Stimulated activated CD4-positive, alpha-beta T cell treated with anti-CD3 and anti-CD28 coated beads, Interleukin-4, amount 100 ng/mL, for 24 hours (primary cell): ENCODE measurements at places on chromosomes 11 and 22.

- no peak for DNase-seq
Observed at GRCh38 chr11:36718451-36718850, 120.4 kb upstream of the RAG2 start.

DNA sequence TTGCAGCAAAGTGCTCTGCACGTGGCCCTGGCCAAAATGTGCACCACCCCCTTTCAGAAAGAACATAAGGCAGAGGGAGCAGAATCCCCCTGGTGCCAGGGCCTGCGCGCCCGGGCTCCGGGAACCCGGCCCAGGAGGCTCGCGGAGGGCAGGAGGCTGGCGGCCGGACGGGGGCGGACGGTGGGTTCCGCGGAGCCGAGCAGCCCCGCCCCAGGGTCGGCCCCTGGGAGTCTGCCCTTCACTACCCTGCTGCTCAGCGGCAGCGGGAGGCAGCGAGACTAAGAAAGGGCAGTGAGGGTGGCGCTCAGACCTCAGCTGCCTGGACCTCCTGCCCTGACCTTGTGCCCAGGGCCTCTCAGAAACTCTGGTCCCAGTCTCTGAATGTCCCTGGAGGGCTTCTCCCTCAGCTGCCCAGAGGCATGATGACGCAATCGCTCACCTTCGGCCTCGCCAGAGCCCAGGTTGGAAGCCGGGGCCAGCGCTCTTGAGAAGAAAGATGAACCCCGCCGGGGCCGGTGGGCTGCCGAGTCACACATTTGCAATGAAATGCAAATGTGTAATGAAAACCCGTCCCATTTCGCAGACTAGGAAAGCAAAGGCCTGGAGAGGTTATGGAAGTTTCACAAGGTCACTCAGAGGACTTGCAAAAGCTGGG, 1.1 kb upstream of the CLMP start:
- no peak for DNase-seq

GRCh38 chr11:44127130-44127529, 31.7 kb downstream of the EXT2 start:
- no peak for DNase-seq

DNA sequence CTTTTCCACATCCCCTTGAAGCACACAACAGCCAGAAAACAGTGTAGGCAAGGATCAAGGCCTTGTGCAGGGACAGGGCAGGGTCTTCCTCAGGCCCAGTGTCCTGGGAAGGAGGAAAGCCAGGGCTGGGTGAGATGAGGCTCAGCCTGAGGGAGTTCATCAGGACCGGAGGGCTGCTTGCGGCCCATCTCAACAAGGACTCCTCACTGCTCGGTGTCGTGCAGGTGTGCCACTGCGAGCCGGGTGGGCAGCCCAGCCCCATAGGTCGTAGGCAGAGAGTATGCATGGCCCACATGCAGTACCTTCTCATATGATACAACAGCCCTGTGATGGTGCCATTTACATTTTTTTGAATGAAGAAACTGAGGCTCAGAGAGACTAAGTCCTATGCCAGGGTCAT, 12.9 kb downstream of the SHISA8 start:
- no peak for DNase-seq

DNA sequence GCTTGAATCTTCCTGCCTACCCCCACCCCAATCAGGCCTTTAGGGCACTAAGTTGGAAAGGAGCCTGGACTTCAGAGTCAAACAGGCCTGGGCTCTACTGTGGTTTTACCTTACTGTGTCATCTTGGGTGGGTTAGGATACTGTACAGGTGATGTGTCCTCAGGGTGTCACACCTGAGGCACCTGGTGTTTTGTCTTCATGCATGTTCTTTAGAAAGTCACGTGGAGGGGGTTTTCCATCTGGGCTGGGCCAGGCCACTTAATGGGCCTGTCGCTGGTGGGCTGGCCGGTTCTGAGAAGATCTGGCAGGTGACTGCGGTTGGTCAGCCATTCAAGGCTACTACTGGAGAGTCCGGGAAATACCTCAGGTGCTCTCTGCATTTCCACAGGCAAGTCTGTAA, 92.6 kb downstream of the SWAP70 start:
- DNase-seq, result no peak

GRCh38 chr11:72669527-72669926, 4.7 kb downstream of the PDE2A start:
- DNase-seq, result no peak

DNA sequence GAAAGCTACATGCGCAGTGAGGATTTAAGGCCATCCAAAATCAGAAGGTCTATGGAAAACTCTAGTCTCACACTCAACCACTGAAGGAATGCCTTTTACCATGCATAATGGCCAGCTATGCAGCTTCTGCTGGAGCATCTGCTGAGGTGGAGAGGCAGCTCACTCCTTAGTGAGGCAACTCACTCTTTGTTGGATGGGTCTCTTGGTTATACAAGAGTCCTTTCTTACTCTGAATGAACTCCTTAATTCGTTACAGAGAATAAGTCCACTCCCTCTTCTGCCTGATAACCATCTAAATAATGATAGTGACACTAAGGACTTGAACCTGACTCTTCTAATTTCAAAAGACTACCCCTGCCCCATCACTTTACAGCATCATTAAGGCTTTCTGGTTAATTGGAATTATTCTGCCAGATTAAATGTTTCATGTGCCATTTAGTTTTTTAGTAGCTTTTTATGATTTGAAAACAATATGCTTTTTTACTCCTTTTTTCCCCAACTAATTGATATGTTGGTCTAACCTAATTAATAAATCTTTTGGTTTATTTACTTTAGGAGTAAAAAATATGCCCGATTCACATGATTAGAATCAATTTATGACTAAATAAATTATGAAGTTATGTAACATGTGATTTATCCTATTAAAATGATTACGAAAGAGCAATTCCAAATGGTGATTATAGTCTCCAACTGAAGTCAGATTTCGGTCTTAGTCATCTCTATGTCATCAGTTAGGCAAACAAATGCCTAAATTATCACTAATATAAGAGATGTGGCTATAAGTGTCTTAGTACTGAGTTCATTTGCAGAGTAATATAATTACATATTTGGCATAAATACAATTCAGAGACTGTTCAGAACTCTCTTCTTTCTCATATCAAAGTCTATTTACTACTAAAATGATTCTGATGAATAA, 286.7 kb upstream of the CCDC90B start:
- no peak for DNase-seq

GRCh38 chr11:123299721-123300120, 104.7 kb upstream of the CLMP start:
- DNase-seq, result no peak

DNA sequence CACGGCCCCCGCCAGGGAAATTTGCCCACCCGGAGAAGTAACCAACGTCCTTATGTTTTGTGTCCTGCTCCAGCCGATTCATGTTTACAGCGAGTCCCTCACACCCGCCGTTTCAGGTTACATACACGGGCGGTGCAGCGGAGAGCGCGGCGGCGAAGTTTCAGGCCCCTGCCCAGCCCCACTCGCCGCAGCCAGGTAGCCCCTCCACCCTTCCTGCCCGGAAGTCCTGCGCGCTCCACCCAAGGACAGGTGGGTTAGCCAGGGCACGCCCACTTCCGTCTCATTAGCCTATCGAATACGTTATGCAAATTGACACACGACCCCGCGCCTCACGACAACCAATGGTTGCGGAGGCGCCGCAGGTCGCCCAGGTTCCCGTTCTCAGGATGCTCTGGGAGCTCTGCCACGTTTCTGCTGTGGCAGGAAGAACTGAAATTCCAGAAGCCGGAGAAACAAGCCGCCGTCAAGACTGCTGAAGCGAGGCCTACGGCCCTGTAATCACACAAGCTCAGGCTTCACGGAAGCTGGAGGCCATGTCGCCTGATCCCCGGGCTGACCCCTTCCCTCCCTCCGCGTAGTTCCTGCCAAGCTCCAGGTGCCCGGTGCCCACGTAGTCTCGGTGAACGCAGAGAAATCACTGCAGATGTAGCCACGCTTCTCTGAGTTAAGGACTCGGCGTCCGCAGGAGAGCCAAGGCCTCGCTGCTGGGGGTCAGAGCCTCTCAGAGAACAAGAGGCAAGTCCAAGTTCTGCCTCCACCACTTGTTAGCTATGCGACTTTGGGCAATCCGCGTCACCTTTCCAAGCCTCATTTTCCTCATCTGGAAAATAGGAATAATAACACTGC, 22.4 kb upstream of the MYH9 start:
- peak; percentile 65 for DNase-seq

- peak; percentile 59 for DNase-seq
Observed at GRCh38 chr11:75492181-75492820, 33.4 kb downstream of the GDPD5 start.

- no peak for DNase-seq
Observed at GRCh38 chr11:28863422-28863821, 755.2 kb downstream of the METTL15 start.

- DNase-seq, result no peak
Observed at GRCh38 chr11:131041331-131042040, 125.2 kb upstream of the SNX19 start.

DNA sequence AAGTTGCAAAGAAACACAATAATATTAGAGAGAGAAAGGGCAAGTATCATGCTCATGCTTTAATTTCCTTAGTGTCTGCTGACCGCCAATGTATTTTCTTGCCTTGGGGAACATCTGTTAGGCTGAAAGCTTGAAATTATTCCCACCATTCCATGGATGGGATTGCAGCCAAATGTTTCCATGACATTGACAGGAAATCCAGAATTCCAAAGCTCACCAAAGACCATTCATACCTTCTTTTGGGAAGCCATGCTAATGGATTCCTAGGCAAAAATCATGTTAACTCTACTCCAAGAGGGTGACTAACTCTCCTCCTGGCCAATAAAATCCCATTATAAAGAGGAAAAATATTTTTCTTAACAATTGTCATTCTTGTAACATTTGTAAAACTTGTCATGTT, 661.4 kb upstream of the FAT3 start:
- DNase-seq, result no peak

DNA sequence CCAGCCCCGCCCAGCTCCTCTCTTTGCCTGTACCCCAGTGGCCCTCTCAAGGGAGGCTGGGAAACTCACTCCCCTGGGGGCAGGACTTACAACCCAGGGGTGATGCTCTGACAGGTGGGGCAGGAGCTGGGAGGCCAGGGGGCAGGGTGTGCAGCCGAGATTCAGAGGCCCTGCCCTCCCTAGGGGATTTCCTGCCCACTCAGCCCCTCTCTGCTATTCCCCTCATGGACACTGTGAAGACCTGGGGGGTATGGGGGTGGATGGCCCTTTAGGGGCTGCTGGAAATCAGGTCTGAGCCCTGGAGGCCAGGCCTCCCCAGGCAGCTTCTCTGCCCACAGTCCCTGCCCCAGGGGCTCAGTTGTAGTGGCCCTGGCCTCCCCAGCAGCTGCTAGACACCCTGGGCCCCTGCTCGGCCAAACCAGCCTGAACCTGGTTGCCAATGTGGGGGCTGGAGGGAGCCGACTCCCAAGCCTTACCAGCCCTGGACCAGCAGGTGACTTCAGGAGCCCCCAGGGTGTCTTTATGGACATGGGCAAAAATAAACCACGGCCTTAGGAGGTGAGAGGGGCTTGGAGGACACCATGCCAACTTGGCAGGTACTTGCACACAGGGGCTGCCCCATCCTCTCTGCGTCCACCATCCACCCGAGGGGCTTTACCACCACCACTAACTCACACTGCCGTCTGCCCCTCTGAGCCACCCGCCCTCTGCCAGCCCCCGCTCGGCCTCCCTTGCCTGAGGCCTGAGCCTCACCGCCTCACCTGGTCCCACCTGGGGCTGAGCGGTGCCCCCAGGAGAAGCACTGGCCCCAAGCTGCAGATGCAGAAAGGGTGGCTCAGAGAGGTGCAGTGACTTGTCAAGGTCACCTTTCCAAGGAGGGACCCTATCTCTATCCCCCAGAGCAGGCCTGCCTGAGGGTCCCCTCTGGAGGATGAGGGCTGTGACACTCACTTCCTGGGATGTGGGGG, 2.8 kb upstream of the PHLDA2 start:
- DNase-seq, result no peak

- no peak for DNase-seq
Observed at GRCh38 chr11:84022695-84023094, 736.5 kb upstream of the CCDC90B start.

- no peak for DNase-seq
Observed at GRCh38 chr11:67113231-67113721, 5.8 kb upstream of the KDM2A start.

DNA sequence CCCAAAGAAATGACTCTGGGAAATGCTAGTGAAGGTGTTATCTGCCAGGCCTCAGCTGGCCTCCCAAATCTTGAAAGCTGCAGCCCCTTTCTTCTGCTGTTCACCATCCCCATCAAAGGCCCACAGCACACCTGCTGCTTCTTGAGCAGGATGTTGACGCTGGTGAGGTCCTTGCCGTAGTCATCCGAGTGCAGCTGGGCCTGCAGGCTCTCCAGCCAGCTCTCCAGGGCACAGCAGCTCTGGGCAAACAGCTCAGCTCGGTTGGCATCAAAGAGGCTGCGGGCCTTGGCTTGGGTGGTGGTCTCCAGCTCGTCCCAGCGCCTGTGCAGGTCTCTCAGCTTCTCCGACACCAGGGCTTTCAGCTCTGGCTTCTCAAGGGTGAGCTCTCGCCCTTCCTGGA, 18.5 kb upstream of the RBM4B start:
- no peak for DNase-seq

GRCh38 chr11:65862191-65862735, 2.0 kb downstream of the MUS81 start:
- DNase-seq, result no peak

DNA sequence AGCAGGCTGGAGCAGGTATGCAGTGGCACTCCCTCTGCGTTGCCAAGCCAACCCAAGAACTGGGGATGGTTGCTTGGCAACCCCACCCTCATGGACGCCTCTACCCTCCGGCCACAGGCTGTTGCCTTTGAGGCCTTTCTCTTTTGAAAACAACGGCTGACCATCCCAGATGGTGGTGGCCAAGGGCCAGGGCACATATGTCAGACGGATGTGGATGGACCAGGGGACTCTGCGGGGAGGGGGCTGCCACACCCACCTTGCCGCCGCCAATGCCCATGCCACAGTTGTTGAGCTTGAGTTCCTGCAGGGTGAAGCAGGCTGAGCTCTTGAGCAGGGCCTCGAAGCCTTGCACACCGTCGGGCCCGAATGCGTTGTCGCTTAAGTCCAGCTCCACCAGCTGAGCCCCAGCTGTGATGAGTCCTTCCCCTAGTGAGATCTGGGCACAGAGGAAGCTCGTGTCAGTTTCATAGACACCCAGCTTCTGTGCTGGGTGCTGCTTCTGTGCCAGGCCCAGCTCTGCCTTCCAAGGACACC, 21.5 kb downstream of the RANGAP1 start:
- no peak for DNase-seq

GRCh38 chr11:126140926-126141280, 70.5 kb downstream of the RPUSD4 start:
- DNase-seq, result no peak
